Cerebellar nuclear complex (tissue), 1 donor: ENCODE measurements at places on chromosomes 2 and 18.

- no peak for DNase-seq
Observed at GRCh38 chr2:7007488-7007845, 90.3 kb downstream of the RNF144A start.

DNA sequence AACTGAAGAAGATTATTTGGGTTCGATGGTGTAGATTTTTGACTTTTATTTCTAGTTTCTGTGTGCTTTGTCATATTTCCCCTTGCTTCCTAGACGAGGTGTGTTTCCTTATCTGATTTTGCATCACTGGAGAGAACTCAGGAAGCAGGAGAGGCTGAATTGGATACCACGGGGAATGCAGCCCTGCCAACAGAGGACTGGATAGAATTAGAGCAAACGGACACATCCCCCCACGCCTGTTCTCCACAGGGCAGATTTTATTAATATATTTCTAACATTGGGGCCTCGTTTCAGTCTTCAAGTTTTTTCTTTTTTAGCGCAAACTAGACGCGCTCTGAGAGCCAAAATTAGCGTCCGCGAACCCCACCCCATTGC, 678 bp upstream of the VAPA start:
- peak; percentile 66 for DNase-seq

DNA sequence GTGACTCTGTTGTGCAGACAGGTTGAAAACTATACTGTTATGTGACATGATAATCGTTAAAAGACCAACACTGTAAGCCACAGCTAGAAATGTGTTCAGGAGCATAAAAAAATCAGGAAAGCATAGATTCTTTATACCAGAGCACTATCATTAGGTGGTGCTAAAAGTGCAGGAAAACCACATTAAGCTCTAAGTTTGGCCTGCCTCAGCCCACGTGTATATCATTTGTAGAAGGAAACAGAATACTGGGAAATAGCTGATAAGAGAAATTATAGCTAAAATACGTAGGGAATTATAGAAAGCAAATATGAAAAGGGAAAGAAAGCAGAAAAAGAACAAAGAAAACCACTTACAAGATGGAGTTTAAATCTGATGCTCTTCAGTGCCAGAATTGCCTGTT, 26.5 kb upstream of the C2orf74 start:
- no peak for DNase-seq

DNA sequence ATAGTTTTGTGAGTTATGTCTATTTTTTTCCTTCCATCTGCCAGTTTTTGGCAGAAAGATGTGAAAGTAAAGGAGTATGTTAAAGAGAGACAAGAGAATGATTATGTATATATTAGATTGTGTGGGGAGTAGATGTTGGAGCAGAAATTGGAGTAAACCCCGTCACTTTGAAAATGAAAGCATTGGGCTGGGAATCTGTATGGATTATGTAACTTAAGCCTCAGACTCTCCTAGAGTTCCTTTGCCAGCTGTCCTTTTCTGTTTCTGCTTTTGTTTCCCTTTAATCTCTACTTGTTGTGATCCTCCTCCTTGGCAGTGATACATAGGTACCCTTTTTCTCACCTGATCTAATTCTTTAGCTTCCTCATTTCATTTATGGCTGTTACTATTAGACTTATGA, 19.2 kb downstream of the CCDC138 start:
- DNase-seq: no peak

- DNase-seq: no peak
Observed at GRCh38 chr2:207251573-207252192, 85.9 kb upstream of the KLF7 start.

DNA sequence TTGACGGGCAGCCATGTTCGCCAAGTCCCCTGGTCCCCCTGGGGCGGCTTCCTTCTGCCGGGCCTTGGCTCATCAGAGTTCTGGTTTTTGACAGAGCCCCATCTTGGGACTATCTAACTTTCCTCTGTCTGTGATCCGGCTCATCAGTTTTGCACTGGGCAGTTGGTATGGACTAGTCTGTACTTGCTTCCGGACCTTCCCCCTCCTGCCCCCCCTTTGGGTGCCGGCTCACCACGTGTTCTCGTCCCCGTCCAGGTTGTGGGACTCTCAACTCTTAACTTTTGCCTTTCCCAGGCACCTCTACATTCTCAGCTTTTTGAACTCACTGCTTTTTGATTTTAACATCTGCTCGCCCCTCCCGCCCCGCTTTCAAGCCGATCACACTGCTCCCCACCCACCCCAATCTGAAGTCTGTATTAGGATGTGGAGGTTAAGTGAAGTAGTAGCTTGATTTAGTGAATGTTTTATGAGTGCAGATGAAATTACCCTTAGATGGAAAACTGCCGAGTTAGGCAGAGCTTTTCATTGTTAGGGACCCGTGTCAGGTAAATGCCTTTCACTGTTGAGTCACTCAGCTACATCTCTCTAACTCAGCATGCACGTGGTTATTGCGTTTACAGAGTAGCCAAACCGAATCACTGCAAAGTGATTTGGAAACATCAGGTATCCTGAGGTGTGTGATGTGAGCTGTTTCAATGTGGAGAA, 874 bp downstream of the WDR43 start:
- DNase-seq: no peak

DNA sequence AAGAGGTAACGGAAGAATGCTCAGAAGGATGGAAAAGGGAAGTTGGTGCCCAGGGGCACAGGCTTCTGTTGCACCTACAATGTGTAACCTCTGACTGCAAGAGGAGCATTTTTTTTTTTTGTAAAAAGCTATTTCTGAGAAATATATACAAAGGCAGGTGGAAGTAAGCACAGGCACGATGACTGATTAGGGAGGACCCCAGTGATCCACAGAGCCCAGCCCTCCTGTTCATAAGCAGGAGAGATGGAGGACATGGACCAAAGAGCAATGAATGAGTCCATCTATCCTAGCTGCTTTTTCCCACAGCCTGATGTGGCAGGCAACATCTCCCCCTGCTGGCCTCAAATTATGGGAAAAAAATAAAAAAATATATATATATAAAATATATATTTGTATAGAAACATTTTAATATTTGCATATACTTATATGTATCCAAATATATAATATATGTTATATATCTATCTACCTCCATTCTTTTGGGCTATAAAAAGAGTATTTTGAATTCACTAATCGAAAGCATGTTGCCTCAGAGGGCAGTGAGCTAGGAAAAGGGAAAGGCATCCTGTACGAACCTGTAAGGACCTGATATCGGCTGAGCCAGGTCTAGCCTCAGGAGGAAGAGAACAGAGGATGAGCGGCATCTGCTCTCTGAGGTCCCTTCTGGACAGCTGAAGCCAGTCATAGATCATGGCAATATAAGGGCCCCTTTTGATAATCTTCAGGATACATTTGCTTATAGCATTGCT, 166.0 kb upstream of the STK17B start:
- DNase-seq: no peak

DNA sequence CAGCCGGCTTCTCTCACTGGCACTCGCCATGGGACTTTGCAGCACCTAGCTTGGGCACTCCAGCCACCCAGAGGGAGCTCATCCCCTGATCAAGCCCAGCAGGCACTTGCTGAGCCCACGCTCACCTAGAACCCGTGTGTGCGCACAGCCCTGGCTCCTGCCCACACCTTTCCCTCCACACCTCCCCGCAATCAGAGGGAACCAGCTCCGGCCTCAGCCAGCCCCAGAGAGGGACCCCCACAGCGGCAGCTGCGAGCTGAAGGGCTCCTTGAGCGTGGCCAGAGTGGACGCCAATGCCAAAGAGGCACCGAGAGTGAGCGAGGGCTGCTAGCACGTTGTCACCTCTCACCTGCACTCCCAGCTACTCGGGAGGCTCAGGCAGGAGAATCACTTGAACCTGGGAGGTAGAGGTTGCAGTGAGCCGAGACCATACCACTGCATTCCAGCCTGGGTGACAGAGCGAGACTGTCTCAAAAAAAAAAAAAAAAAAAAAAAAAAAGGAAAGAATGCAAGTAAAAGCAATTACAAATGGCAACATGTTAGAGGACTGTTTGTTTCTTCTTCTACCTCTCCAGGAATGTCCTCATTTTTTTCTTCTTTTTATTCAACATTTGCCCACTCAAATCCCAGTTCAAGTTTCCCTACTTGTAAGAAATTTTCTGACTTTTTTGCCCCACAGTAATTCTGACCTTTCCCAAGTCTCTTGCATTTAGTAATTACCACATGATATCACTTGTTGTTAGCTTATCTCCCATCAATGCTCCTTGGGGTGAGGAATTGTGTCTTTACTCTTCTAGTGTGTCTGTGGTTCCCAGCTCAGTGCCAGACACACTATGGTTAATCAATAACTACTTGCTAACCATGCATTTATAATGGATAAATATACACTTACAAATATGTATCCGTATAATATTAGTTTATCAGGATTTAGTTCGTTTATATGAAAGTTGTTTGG, 40.6 kb upstream of the ST3GAL5 start:
- no peak for DNase-seq

GRCh38 chr2:197515315-197515738, 539 bp upstream of the MOB4 start:
- no peak for DNase-seq

- no peak for DNase-seq
Observed at GRCh38 chr2:52844701-52845423, 922.7 kb upstream of the CHAC2 start.

GRCh38 chr2:48104418-48104817, 198.1 kb upstream of the FBXO11 start:
- DNase-seq: no peak

- DNase-seq: no peak
Observed at GRCh38 chr2:69083235-69083748, 70.3 kb downstream of the ANTXR1 start.

GRCh38 chr2:61353909-61354308, 117.0 kb downstream of the USP34 start:
- DNase-seq: no peak

- no peak for DNase-seq
Observed at GRCh38 chr18:32366586-32367538, 103.8 kb downstream of the GAREM1 start.

- no peak for DNase-seq
Observed at GRCh38 chr18:71136487-71136886, 847.6 kb downstream of the SOCS6 start.

- DNase-seq: no peak
Observed at GRCh38 chr2:20487392-20488174, 40.7 kb downstream of the RHOB start.

DNA sequence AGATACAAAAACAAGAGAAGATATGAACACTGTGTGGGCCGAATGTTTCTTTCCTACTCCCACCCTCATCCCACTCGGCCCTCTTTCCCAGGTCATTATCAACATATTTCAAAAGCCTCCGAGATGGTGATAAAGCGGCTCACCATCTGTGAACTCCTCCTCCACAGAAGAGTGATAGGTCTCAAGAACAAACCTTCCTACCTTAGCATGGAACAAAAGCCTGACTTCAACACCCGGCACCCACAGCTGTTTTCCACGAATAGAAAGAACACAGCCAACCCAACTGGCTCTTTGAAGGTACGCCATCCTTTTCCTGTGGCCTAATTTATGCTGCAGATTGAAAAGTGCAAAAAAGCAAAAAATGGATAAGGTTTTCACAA, 28.8 kb downstream of the BCL2 start:
- DNase-seq: no peak

- no peak for DNase-seq
Observed at GRCh38 chr2:72524071-72524470, 301.8 kb downstream of the EXOC6B start.

GRCh38 chr2:239156516-239157265, 244.1 kb downstream of the HDAC4 start:
- no peak for DNase-seq

GRCh38 chr2:88692187-88692586, 714 bp downstream of the RPIA start:
- DNase-seq: no peak

- no peak for DNase-seq
Observed at GRCh38 chr18:69358212-69358895, 42.3 kb upstream of the DOK6 start.

DNA sequence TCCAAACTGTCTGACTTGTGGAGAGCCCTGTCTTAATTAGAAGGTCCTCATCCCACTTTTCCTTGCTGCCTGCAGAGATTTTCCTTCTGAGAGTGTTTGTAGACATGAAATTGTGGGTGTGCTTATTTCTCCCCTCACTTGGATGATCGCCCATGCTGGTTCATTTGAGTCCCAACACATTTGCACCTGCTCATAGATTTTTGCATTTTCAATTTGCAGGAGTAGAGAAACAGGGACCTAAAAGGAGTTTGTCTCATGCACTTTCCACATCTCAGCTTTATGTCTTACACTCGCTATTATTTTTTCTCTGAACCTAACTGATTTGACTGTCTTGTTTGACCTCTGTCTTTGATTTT, 33.2 kb upstream of the FHL2 start:
- no peak for DNase-seq

GRCh38 chr2:75277111-75277510, 77.8 kb upstream of the TACR1 start:
- DNase-seq: no peak

- DNase-seq: no peak
Observed at GRCh38 chr18:45253056-45253565, 362.2 kb upstream of the SLC14A2 start.

GRCh38 chr2:86015006-86015405, 90.7 kb downstream of the POLR1A start:
- DNase-seq: no peak

DNA sequence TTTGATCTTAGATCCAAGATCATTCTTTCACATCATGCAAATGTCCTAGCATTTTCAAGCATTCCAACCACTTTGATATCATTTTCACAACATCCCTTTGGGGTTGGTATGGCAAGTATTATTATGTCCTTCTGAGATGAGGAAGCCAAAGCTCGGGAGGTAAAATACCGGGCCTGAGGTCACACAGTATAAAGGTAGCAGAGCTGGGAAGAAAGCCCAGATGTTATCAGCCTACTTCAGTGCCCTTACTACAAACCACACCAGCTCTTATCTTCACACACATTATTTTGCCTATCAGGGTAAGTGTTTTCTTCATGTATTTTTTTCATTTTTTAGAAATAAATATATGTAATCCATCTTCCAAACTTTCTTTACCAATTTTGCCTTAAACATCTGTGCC, 4.2 kb upstream of the B4GALT6 start:
- no peak for DNase-seq

- no peak for DNase-seq
Observed at GRCh38 chr2:84866122-84866521, 14.8 kb downstream of the TRABD2A start.

- DNase-seq: no peak
Observed at GRCh38 chr2:134715932-134716643, 2.7 kb downstream of the TMEM163 start.

- no peak for DNase-seq
Observed at GRCh38 chr2:220366765-220367164, 739.3 kb downstream of the SLC4A3 start.

- DNase-seq: no peak
Observed at GRCh38 chr2:242063850-242064249, 194.3 kb downstream of the RTP5 start.

GRCh38 chr2:236156095-236156859, 11.9 kb downstream of the GBX2 start:
- DNase-seq: no peak

- no peak for DNase-seq
Observed at GRCh38 chr2:120398051-120398995, 52.4 kb downstream of the INHBB start.
